ENCODE measurements at places on chromosomes 6 and 20.

- DNase-seq = peak; percentile 40
These were observed 3.4 kb downstream of the SNX5 start for GRCh38 chr20:17965042-17965697.

- DNase-seq = no peak
These were observed 24.1 kb downstream of the HM13 start for GRCh38 chr20:31538326-31538725.

DNA sequence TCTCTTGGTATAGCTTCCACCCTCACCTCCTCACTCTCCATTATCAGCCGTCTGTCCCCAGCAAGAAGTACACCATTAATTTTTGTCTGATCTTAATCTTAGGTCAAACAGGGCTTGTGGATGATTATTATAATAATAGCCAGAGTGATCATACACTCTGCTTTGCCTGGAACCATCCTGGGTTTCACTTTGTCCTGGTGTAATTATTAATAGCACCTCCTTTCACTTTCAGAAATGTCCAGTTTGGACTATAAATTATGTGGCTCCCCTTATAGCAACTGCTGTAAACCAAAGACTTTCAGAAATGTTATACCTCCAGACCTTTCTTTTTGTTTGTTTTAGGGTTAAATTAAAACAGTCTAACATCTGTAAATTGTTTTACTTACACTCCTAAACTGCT is 951 bp upstream of the TRIM31 start:
- no peak for DNase-seq

DNA sequence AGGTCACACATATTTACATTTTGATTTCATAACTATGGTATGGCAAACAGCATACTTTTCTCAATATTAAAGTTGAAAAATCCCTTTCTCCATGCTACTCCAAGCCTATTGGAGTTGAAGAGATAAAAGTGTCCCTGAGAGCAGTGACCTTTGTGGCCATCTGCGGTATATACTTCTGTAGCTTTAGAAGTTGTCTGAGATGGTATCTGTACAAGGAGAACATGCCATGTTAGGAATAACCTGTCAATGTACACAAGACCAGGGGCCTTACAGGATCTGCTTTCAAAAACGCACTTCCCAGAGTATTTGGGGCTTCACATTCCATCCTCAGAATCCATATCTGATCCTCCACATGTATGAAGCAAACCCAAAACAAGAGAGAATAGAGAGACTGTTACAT is 226.7 kb downstream of the MEI4 start:
- DNase-seq = no peak

DNA sequence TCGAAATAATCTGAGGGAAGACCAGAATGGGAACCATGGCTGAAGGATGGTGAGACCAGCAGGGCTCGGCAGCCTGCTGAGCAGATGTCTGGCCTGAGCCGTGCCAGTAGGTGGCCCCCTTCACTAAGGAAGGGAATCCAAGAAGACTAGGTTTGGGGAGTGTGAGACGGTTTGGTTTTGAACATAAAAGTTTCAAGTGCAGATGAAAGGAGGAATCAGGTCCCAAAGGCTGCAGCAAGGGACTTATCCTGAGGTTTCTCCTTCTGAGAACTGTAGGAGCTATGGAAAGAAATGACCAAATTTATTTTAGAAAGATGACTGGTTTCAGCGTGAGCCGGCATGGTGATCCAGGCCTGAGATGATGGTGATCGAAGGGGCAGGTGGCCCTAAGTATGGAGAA is 4.6 kb upstream of the OSER1 start:
- peak; percentile 79 for DNase-seq

GRCh38 chr20:12891643-12892042 is 117.1 kb upstream of the SPTLC3 start:
- no peak for DNase-seq

DNA sequence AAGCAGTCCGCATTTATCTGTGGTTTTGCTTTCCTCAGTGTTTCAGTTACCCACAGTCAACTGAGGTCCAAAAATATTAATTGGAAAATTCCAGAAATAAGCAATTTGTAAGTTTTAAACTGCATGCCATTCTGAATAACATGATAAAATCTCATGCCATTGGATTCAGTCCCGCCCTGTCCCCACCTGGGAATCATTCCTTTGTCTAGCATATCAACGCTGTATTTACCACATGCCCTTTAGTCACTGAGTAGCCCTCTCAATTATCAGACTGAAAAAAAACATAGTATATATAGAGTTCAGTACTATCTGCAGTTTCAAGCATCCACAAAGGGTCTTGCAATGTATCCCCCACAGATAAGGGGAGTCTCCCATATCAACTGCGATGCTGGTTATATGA is 17.1 kb downstream of the RANBP9 start:
- DNase-seq = no peak

- no peak for DNase-seq
These were observed 261.8 kb upstream of the QKI start for GRCh38 chr6:163152701-163153100.

- DNase-seq = no peak
These were observed at the start of gene TREML2 for GRCh38 chr6:41200901-41201763. TSS of gene TREML2 (minus strand) at chr6:41201149. CDS start at chr6:41201008, 141 bp downstream.

DNA sequence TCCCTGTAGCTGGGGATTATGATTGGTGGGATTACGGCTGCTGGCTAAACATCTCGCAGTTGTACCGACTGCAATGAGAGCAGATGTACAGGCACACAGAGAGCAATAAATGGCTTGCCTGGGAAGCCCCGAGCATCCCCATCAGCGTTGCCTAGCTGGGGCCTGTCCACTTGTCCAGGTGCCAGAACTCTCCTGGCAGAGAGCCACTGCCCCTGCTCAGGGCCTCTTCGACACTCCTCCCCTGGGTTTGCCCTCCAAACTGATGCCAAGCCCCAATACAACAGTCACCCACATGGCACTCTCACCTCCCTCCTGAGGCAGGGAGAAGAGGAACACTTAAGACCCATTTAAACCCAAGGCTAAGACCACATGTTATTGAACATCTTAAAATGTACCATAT is 715.1 kb downstream of the PTPRT start:
- DNase-seq = no peak

DNA sequence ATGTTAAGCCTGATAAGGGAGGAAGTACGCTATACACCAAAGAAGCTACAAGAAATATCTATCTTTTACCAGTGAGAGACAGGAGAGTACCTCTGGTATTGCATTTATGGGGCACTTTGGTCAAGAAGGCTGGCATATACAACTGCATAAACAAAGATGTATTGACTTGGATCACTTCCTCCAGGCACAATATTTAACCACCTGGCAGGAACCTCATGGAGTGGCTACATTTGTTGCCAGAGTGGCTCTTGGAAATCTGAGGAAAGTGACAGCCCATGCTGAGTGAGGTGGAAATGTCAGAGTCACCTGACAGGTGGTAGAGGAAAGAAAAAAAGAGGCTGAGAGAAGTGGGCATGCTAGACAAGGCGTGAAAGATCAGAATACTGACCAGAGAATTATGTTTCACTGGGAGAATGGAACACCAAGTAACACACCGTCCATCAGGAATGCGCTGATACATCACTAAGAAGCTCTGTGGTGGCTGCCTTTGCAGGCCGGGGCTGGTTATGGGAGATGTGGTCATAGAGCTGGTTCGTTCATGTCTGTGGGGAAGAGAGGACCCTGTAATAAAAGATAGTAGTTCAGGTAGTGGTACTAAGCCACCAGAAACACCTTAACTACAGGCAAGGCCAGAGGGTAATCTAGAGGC is 61.4 kb upstream of the UFL1 start:
- no peak for DNase-seq

DNA sequence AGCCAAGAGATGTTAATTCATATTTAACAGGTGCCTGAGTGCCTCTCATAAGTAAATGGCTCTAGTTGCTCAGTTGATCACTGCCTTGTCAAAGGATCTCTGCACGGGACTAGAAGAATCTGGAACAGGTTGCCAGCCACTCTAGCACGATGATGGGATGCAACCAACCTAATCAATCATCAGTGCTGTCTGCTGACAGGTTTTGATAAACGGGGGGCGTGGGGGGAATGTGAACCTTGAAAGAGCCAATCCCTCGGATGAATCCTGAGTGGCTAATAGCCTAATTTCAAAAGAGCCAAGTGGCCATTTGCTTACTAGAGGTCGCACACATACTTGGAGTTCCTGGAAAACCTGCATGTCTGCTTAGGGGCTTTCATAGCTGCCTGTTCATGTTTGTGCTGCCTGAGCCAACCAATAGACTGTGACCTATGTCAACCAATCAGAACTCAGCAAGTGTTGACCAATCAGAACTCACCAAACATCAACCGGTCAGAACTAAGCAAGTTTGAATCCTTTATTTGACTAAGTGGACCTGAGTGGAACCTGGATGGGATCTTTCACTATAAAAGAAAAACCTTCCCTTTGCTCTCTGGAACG is 43.5 kb upstream of the ECI2 start:
- no peak for DNase-seq

DNA sequence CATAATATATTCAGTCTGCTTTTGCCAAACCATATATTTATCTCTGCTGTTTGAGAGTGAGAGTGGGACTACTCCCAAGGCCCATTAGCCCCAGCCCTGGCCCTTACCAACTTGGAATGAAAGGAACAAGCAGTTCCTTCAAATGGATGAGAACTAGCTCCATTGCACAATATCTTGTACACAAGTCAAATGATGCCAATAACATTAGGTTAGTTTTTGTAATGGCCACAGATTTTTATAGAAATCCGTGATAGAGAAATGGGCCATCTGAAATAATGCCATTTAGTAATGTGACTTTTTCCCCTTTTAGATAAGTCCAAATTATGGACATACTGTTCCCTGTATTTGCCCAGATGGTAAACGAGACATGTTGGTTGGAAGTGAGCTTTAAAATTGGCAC is 117.0 kb downstream of the MAP3K7 start:
- DNase-seq = no peak

GRCh38 chr6:2800552-2801316 is 35.5 kb downstream of the WRNIP1 start:
- no peak for DNase-seq

DNA sequence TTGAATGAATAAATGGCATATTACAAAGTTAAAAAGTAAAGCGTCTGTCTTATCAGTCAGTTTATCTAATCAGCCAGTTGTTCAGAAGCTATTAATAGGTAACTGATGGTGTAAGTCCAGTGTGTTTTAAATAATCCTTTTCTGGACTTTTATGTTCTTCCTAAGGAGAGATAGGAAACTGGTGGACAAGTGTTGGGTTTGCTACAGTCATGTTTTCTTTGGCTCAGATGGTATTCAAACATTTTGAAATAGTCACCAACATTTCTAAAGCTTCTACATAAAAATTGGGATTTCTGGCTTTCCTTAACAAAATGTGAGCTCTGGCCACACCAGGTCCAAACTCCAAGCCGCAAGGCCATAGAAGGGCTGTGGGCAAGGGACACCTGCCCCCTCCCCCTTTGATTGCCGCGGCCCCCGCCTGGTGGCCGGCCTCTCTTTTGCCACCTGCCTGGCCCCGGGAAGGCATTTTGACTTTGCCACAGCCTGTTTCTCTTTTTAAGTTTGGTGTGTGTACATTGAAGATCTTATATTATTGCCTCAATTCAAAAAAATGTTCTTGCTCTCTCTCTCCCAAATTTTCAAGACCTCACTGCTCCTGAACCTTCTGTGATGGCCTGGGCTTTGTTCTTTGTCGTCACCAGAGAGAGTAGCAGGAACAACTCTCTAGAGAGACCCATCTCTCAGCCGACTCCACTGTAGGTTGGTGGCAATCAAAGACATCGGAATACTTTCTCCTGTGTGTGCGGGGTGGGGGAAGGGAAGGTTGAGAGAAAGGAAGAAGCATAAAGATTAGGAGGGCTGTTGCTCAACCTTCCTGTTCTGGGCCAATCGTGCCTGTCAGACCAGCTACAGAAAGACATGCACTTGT is 84.0 kb upstream of the ZNF217 start:
- DNase-seq = peak; percentile 78

- DNase-seq = peak; percentile 65
These were observed 179.4 kb downstream of the FOXC1 start for GRCh38 chr6:1789092-1789491.

DNA sequence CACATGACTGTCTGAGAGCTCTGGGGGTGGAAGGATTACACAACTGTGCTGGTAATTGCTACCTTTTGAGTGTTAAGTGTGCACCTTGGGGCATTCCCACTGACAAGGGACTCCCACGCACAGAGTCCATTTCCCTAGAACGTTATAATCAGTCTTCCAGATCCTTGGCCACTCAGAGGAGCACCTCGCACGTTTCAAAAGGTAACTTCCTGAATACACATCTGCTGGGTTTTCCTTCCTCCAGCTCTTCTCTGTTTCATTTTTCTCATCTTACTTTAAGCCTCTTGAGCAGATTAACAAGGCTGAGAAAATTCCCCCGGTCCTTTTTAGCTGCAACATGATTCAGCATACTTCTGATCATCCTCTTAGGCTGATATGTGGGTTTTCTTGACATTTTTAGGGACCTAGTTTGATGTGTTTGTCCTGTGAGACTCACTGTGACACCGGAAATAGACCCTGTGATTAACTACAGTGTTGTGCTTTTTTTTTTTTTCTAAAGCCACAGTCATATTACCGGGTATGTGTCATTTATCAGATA is 98.4 kb upstream of the DUSP22 start:
- DNase-seq = no peak

- DNase-seq = no peak
These were observed 49.5 kb upstream of the B4GALT5 start for GRCh38 chr20:49762940-49763766.

GRCh38 chr6:3884007-3884745 is 35.0 kb downstream of the FAM50B start:
- DNase-seq = peak; percentile 74

GRCh38 chr20:4063631-4064030 is 48.3 kb upstream of the RNF24 start:
- no peak for DNase-seq

GRCh38 chr6:147209762-147210449 is 5.7 kb downstream of the STXBP5 start:
- DNase-seq = no peak

- DNase-seq = peak; percentile 34
These were observed 1.3 kb downstream of the GCLC start for GRCh38 chr6:53543359-53544216.

- no peak for DNase-seq
These were observed 197.6 kb downstream of the PRL start for GRCh38 chr6:22099231-22099630.

DNA sequence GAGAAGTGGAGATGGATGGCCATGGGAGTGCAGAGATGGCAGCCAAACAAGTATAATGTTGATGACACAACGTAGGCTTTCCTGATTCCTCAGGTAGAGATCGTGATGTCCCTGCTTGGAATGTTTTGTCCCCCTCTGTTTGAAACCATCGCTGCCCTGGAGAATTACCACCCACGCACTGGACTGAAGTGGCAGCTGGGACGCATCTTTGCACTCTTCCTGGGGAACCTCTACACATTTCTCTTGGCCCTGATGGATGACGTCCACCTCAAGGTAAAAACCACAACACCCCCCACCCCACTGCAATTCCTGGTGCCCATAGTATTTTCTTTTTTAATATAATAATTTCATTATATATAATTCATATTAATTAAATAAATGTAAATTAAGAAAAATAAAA is 42.1 kb upstream of the NOP56 start:
- no peak for DNase-seq

- no peak for DNase-seq
These were observed 723 bp upstream of the IFT52 start for GRCh38 chr20:43590036-43590391.

Data from fibroblast of pulmonary artery (primary cell).